Mesendoderm (in vitro differentiated cells): ENCODE measurements at places on chromosomes 13 and 19.
A peak's percentile ranks its signal among the peaks of the same experiment; 100 is the strongest.

DNA sequence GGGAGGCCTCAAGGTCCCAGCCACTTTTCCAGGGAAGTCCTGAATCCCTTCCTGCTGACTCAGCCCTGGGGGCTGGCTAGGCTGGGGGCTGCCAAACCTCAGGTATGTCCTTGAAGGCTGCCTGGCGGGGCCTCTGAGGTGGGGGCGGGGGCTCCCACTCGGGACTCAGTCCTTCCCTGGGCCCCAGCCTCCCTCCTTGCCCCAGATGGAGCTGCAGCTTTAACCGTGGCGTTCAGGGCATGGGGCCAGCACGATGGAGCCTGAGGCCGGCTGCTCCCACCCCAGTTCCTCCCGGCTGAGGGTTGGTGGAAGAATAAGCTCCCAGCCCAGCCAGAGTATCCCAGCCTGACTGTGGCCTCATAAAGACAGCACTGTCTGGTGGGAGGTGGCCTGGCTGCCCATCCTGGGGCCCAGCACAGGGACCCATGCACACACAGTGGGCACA lies 12.4 kb downstream of the CILP2 start:
- peak; percentile 34 for DNase-seq

DNA sequence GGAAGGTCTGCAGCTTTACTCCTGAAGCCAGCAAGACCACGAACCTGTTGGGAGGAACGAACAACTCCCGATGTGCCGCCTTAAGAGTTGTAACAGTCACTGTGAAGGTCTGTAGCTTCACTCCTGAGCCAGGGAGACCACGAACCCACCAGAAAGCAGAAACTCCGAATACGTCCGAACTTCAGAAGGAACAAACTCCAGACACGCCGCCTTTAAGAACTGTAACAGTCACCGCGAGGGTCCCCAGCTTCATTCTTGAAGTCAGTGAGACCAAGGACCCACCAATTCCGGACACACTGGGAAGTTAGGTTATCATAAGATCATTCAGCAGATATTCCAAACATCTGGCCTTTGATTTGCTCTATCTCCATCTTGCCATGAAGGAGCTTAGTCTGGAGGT lies 1623.0 kb downstream of the SLITRK1 start:
- no peak for DNase-seq

DNA sequence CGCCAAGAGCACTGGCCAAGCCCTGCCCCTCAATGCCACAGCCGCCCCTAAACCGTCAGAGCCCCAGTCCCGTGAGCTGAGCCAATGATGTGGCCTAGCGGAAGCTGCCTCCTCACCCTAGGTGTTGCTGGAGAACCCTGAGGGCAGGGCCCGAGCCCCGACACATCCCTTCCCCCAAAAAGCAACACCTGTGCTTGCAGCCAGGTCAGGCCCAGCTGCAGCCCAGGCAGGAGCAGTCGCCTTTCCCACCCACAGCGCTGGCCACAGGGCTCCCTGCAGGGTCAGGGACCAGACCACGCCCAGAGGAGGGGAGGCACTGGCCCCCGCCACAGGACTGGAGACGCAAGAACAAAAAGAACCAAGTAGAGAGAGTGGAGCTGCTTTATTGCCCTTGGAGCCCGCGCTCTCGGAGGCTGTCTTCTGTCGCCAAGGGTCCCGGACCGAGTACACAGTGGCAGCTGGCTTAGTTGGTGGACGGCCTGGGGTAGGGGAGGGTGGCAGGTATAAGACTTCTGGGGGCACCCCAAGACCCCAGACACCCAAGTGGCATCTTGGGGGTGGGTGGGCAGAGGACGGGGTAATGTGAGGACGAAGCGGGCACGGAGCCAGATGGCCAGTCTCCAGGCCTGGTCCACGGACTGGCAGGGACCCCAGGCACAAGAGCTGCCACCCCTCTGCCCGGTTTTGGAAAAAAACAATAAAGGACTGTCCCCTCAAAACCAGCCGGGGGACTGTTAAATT lies 3.3 kb downstream of the P2RY11 start:
- peak; percentile 39 for DNase-seq

DNA sequence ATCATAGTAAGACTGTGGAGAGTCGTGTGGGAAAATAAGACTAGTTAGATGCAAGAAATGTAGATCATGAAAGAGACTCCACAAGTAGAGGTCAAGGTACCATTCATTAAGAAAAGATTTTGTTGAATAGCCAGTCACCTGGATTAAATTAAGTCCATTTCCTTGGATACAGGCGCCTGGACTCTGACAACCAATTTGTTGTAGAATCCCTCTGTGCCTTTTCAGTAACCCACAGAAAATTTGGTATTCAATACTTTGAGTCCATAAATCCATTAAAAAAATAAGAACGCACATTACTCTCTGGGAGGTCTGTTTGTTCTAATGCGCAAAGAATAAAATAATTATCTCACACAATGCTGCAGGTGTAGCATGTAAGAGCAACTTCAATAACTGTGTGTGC lies 469.4 kb downstream of the KLF12 start:
- DNase-seq = no peak

GRCh38 chr19:46371371-46371901 lies 24.5 kb downstream of the PPP5C start:
- DNase-seq = peak; percentile 54

DNA sequence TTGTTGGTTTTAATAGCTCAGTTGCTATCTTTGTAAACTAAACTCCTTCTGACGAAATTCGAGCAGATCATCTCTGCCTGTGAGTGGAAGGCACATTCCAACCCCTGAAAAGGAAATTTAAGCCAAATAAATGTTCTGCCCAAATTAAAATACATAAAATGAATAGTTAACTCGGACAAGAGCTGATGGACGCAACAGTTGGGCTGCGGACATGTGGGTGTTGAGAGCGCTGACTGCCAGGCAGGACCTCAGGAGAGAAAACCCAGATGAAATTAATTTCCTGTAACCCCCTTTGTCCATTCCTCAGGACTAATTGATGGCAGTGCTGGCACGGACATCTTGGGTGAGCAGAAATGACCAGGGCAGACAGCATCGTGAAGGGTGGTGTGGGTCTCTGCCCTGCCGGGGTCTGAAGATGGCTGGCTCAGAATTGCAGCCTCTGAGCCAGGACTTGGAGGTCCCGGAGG lies 86.5 kb downstream of the TSHZ3 start:
- DNase-seq = no peak

DNA sequence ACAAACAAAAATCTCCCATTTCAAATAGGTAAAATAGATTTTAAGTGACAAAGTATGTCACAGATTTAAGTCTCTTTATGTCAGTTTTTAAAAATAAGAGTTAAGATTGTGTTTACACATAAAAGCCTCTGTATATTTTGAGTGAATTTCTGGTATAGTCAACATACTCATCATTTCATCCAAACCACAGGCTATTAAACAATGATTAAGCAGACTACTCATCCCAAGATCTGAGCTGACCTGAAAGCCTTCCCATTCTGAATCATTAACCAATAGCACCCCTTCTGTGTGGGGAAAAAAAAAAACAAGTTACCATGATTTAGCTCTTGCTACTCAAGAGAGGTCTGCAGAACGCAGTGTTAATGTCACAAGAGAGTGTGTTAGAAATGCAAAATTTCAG lies 284.4 kb upstream of the NBEA start:
- DNase-seq = no peak

DNA sequence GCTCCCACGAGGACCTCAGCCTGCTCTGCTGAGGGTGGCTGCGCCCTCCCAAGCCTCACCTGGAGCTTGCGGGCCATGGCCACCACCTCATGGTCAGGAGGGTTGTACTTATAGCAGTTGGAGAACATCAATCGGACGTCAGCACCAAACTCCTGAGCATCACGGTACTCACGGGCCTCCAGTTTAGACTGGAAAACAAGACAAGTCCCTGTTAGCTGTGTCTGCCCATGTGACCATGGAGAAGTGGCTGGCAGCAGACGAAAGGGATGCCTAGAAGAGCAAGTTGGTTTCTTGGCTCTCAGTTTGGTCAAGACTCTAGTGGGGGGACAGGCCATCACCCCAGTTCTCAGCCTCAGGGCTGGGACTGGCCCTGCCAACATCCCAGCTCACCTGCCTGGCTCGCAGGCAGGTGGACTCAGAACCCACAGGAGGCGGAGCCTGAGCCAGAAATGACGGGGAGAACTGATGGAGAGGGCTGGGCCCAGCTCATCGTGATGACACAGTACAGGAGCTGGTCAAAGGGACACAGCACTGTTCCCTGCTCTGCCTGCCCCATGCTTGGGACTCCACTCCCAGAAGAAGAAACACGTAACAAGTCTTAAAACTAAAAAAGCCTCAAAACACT lies 31.2 kb upstream of the EPHX3 start:
- DNase-seq = no peak

- peak; percentile 60 for DNase-seq
These were observed 53.0 kb upstream of the ZNF254 start for GRCh38 chr19:24033963-24034342.

GRCh38 chr13:40215747-40216146 lies 450.7 kb downstream of the FOXO1 start:
- DNase-seq = no peak

GRCh38 chr13:20272588-20273171 lies 40.6 kb upstream of the GJB6 start:
- DNase-seq = no peak

- DNase-seq = no peak
These were observed 9.6 kb downstream of the PLIN4 start for GRCh38 chr19:4508698-4509097.

GRCh38 chr19:6249296-6249695 lies 30.5 kb downstream of the MLLT1 start:
- no peak for DNase-seq

DNA sequence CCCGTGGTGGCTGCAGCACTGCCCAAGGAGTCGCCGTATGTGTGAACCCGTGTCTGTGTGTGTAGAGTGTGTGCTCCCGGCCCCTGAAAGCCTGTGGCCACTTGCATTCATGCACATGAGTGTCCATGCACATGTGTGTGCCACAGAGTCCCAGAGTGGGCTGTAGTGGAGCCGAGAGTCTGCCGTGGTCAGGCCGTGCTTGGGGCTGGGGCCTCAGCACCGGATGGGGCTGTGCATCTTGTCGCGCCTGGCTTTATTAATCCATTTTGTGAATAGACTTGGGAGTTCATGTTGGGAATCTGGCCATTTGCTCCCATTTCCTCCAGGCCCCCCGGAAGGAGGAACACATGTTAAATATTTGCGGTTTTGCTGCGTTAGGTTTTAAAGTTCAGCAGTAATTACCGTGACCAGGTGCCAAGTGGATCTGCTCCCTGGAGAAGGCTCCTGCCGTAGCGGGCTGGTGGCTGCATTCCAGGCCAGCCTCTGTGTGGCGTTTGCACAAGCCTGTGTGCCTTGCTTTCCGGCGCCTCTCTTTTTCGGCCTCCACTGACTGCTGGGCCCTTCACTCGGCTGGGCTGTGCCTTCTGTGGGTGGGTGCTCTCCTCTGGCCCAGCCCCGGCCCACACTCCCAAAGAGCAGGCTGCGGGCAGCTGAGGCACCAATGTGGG lies 69.2 kb upstream of the KCTD15 start:
- no peak for DNase-seq

- peak; percentile 85 for DNase-seq
These were observed 75.9 kb upstream of the RNF113B start for GRCh38 chr13:98252931-98253470.

- DNase-seq = no peak
These were observed 71.9 kb upstream of the ZNF724 start for GRCh38 chr19:23321953-23322549.

- peak; percentile 89 for DNase-seq
These were observed 2.5 kb downstream of the ITM2B start for GRCh38 chr13:48235341-48236135.

GRCh38 chr13:57635541-57636085 lies 4.1 kb downstream of the PCDH17 start:
- no peak for DNase-seq

DNA sequence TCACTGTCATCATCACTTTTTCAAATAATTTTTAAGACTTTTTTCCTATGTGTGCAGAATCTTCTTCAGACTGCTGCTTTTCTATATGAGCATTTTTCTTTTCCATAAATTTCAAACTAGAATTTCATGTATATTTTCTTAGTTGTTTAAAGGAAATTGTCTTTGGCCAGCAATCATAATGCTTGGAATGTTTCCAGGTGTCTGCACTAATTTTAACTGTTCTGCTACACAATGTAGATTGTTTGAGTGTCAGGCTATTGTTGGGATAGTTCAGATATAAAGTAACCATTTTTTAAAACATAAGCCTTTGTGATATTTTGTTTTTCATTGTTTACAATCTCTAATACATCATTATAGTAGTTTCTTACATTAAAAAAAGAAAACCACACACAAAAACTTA lies 1418.5 kb downstream of the EFNB2 start:
- DNase-seq = no peak

DNA sequence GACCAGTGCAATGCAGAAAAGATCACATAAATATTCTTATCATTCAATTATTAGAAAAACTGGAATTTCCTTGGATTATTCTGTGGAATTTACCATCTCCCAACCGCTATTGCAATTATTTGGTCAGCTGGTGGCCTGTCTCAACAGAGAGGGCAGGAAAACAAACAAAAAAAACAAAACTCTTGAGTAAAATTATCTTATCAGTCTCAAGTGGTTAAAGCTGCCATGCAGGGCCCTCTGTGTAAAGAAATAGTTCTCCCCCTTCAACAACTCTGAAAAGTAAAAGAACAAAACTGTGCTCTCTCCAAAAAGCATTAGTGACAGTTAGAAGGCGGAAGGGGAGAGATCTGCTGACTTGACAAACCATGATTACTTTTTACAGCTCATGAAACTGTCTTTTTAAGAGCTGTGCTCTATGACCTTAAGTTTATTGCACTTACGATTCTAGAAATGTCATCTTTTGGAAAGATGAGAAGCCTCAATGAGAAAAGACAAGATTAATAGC lies 152.3 kb downstream of the DLEU7 start:
- DNase-seq = no peak

- no peak for DNase-seq
These were observed 1.9 kb downstream of the IRF2BP1 start for GRCh38 chr19:45883881-45884681.

DNA sequence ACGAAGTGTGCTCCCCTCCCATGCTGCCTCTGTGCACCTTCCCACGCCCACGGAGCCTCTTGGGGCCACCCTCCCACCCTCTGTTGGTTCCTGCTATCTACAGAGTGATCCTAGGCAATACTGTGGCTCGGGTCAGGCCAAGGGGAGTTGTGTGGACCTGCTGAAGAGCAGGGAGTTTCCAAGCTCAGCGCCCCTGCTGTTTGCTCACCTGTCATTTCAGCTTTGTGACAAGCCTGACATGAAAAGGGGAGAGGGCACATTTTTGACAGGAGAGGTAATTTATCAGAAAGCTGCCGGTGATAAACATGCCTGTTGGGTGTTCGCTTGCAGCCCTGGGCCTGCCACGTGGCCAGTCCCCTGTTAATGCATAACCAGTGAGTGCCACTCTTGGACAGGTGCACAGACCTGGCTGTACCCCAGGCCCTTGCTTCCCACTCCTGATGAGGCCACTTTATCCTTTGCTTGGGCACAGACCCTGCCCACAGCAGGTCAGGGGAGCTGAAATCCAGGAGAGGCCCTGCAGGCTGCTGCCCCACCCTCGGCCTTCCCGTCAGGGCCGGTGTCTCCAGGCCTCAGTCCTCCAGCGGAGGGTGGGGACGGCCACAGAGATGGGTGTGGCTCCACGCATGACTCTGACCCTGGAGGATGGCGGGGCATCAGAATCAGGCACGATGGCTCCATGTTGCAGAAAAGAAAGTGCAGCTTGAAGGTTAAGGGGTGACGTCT lies 201.5 kb upstream of the GPR12 start:
- no peak for DNase-seq

- DNase-seq = no peak
These were observed 19.8 kb upstream of the PCDH8 start for GRCh38 chr13:52868190-52868589.

GRCh38 chr19:41694831-41695635 lies 7.0 kb upstream of the CEACAM7 start:
- no peak for DNase-seq

- DNase-seq = no peak
These were observed 6.1 kb upstream of the ADGRE5 start for GRCh38 chr19:14375055-14375581.
